HCT116 (cell line): ENCODE measurements at places on chromosomes 12 and 14. TPM values are rescaled to one million over a fixed set of nuclear protein-coding genes. Genes with fewer than 3 reads are reported as not detected.
A peak's percentile ranks its signal among the peaks of the same experiment; 100 is the strongest.

The FRMD6 gene
- total RNA-seq = 11.4 TPM

The MYH6 gene
- total RNA-seq = not detected

The ITPK1 gene
- 70.2 TPM for total RNA-seq

The RFX4 gene
- not detected for total RNA-seq

The MYO1H gene
- total RNA-seq = not detected

The BEGAIN gene
- total RNA-seq = 8.5 TPM

The FOXN4 gene
- total RNA-seq = 0.52 TPM

The CYP46A1 gene
- 0.76 TPM for total RNA-seq

The OR6C2 gene
- total RNA-seq = not detected

The KRT81 gene
- total RNA-seq = 0.84 TPM

The PTPN6 gene
- total RNA-seq = 47.7 TPM

DNA sequence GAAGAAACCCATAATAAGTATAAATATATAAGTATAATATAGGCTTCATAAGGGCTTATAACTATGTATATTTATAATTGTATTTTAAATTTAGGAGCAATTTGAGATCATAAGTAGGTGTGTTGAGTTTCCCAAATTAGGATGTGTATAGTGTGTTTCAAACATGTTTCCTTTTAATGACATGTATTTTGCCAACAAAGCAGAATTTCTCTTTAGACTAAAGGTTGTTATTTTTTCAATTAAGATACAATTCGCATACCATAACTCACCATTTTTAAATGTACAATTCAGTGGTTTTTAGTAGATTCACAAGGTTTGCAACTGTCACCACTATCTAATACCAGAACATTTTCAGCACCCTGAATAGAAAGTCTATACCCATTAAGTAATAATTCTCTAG, 7.7 kb upstream of the ARL1 start:
- DNase-seq = no peak
- no peaks in the 10 kb centered on the region for H3K36me3 ChIP-seq
- H3K4me1 ChIP-seq = peaks cover 9% of the 10 kb centered on the region
- no peak overlapping the region for H3K4me3 ChIP-seq
- no peaks in the 10 kb centered on the region for H3K27me3 ChIP-seq

DNA sequence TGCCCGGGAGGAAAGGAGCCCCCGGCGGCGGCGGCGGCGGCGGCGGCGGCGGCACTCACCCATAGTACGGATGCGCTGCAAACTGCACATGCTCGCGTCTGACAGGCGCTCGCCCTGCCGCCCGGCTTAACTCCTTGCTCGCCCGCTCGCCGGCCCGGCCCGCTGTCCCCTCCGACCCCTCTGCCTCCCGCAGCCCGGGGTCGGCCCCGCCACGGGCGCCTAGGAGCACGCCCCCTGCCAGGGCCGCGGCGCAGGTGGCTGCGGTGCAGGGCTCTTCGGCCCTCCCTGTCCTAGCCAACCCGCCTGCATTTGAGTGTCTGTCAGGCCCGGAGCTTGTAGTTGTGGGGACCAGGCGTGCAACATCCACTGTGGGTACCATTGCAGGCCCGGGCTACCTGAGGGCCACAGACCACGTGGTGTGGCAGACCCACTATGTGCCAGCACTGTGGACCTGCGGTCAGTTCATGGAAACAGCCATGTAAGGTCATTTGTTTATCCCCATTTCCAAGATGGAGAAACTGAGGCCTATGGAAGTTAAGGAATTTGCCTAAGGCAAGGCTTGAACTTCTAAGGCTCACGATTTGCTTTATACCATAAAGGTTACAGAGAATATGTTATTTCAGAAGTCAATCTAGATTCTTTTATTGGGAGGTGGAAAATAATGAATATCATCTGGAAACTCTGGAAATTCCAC, 17.6 kb upstream of the PLEKHH1 start:
- no peaks in the 10 kb centered on the region for H3K27me3 ChIP-seq
- H3K4me1 ChIP-seq = peaks cover 2% of the 10 kb centered on the region; the same call in 1 of the 2 replicates
- DNase-seq = no peak

GRCh38 chr12:89551747-89552146, 25.9 kb upstream of the POC1B start:
- peaks cover 5% of the 10 kb centered on the region; the same call in 1 of the 2 replicates for H3K4me1 ChIP-seq
- no peaks in the 10 kb centered on the region for H3K36me3 ChIP-seq

GRCh38 chr12:50073206-50073605, 11.9 kb upstream of the SMARCD1 start:
- no peak overlapping the region for H3K27ac ChIP-seq
- no peak overlapping the region for H3K4me3 ChIP-seq
- no peaks in the 10 kb centered on the region for H3K27me3 ChIP-seq
- DNase-seq = no peak
- H3K4me1 ChIP-seq = no peaks in the 10 kb centered on the region

GRCh38 chr14:91012045-91012444, 48.4 kb downstream of the RPS6KA5 start:
- no peaks in the 10 kb centered on the region for H3K27me3 ChIP-seq
- DNase-seq = no peak
- no peak overlapping the region for H3K4me3 ChIP-seq
- no peaks in the 10 kb centered on the region for H3K36me3 ChIP-seq
- no peak overlapping the region for H3K27ac ChIP-seq

DNA sequence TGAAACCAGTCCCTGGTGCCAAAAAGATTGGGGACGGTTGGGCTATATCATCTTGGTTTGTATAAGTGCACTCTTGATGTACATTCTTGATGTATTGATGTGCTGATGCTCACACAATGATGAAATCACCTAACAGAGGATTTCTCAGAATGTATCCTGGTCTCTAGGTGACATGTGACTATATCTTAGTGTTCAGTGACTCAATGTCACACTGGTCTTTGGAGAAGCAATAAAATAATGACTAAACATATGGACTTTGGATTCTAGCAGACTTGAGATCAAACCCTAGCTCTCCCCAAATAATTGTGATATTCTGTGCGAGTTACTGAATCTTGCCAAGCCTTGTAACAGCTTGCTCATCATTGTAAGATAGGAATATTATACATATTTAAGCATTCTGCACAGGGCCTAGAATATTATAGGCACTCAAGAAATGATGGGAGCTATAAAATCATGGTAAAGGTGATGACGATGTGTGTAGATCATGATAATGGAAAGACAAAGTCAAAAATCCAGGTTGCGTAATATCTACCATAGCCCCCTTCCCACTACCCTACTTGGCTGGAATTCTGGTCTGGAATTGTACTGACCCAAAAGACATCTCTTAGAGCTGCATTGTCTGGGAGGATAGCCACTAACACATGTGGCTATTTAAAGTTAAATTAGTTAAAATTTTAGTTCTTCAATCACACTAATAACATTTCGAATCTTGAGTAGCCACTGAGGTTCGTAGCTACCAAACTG, 117.6 kb upstream of the PWP1 start:
- DNase-seq = no peak
- H3K4me3 ChIP-seq = no peak overlapping the region
- H3K4me1 ChIP-seq = no peaks in the 10 kb centered on the region
- no peaks in the 10 kb centered on the region for H3K27me3 ChIP-seq
- no peaks in the 10 kb centered on the region for H3K36me3 ChIP-seq
- H3K27ac ChIP-seq = no peak overlapping the region

- H3K36me3 ChIP-seq = no peaks in the 10 kb centered on the region
- H3K27ac ChIP-seq = no peak overlapping the region
- H3K27me3 ChIP-seq = peaks cover 13% of the 10 kb centered on the region; the same call in 1 of the 2 replicates
- no peaks in the 10 kb centered on the region for H3K4me1 ChIP-seq
These were observed 186.2 kb downstream of the NRXN3 start for GRCh38 chr14:78356391-78356790.

DNA sequence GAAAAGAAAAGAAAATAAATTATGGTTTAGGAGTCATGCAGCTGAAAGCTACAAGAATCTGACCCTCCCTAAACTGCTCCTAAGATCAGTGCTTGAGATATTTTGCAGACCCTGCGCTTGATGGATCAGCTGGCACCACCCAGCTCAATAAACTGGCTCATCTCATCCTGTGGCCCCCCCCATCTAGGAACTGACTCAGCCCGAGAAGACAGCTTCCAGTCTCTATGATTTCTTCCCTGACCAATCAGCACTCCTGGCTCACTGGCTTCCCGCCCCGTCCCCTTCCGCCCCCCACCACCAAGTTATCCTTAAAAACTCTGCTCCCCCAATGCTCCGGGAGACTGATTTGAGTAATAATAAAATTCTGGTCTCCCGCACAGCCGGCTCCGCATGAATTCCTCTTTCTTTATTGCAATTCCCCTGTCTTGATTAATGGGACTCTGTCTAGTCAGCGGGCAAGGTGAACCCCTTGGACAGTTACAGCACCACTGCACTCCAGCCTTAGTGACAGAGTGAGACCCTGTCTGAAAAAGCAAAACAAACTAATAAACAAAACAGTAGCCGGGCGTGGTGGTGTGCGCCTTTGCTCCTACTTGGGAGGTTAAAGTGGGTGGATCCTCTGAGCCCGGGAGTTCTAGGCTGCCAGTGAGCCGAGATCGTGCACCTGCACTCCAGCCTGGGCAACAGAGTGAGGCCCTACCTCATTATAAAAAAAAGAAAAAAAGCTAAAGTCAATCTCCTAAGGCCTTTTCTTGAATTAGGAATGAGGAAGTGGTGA, 24.5 kb upstream of the SPTLC2 start:
- no peaks in the 10 kb centered on the region for H3K36me3 ChIP-seq
- H3K4me1 ChIP-seq = peaks cover 9% of the 10 kb centered on the region
- H3K27ac ChIP-seq = no peak overlapping the region

DNA sequence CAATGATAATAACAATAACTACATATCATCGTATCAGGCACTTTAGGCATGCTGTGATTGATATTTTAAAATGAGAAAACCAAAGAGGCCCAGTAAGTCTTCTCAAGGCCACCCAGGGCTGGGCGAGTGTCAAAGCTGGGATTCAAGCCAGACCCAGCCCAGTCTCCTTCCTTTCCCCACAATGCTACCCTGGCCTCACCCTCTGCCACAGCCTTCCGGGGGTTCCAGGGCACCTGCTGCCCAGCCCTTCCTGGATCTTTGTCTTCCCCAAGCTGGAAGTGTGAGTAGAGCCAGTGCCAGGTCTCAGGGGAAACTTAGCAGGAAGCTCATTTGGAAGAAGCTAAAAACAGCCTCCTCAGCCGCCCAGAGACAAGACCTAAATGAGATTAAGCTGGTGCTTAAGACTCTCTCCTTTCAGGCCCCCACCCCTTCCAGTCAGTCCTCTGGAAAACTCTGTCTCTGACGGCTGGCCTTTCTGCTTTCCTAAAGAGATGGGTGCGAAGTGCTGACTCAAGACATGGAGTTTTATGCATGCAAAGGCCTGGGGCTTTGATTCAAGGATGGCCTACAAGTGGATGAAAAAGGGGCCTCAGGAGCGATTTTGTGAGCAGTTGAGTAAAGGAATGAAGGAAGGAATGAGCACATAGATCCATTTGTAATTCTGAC, 184.2 kb downstream of the KCNA5 start:
- H3K4me3 ChIP-seq = no peak overlapping the region
- H3K27ac ChIP-seq = no peak overlapping the region
- DNase-seq = no peak

DNA sequence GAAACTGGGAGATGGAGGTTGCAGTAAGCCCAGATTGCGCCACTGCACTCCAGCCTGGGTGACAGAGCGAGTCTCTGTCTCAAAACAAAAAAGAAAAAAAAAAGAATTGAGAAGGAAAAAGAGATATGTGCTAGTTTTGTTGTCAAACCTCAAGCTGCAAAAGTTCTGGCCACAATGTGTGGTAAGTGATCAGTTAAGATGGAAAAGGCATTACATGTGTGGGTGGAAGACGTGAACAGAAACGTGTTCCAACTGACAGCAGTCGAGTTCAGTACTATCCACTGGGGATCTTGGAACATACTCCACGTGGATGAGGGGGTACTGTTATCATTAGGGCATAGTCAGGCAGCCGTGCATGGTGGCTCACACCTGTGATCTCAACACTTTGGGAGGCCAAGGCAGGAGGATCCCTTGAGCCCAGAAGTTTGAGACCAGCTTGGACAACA, 17.3 kb downstream of the GPR68 start:
- H3K27ac ChIP-seq = no peak overlapping the region
- peaks cover 11% of the 10 kb centered on the region; the same call in 1 of the 2 replicates for H3K4me1 ChIP-seq
- peaks cover 4% of the 10 kb centered on the region; the same call in 1 of the 2 replicates for H3K36me3 ChIP-seq
- no peaks in the 10 kb centered on the region for H3K27me3 ChIP-seq
- DNase-seq = no peak

GRCh38 chr14:90820958-90821357, 4.7 kb upstream of the TTC7B start:
- no peak overlapping the region for H3K27ac ChIP-seq
- H3K4me1 ChIP-seq = peaks cover 7% of the 10 kb centered on the region; the same call in 1 of the 2 replicates
- no peak for DNase-seq
- H3K4me3 ChIP-seq = no peak overlapping the region
- H3K36me3 ChIP-seq = no peaks in the 10 kb centered on the region

- H3K27ac ChIP-seq = no peak overlapping the region
- no peaks in the 10 kb centered on the region for H3K36me3 ChIP-seq
- H3K4me3 ChIP-seq = no peak overlapping the region
- no peaks in the 10 kb centered on the region for H3K4me1 ChIP-seq
- DNase-seq = no peak
- H3K27me3 ChIP-seq = no peaks in the 10 kb centered on the region
These were observed 349.7 kb downstream of the ALG10 start for GRCh38 chr12:34372003-34372402.

DNA sequence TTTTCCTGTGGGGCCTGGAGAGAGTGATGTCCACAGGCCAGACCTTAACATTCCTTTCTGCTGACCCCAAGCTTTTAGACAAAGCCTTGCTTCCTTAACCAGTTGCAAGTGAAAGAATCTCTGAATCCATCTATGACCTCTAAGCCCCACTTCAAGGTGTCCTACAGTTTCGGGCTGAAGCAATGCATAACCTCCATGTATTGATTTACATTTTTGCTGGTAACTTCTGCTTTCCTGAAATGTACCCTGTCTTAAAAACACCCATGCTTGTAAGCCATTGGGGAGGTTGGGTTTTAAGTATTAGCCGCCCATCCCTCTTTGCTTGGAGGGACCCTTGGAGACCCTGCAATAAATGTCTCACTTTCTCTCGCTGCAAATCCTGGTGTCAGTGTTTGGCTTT, 190.6 kb downstream of the VRK1 start:
- H3K27me3 ChIP-seq = no peaks in the 10 kb centered on the region
- no peaks in the 10 kb centered on the region for H3K4me1 ChIP-seq
- H3K27ac ChIP-seq = no peak overlapping the region

DNA sequence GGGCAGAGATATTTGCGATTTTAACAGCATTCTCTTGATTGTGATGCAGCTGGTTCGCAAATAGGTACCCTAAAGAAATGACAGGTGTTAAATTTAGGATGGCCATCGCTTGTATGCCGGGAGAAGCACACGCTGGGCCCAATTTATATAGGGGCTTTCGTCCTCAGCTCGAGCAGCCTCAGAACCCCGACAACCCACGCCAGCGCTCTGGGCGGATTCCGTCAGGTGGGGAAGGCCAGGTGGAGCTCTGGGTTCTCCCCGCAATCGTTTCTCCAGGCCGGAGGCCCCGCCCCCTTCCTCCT, 271 bp upstream of the PSEN1 start:
- no peaks in the 10 kb centered on the region for H3K36me3 ChIP-seq
- peak overlapping the region; percentile 80 for H3K4me3 ChIP-seq
- peak overlapping the region; percentile 72 for H3K27ac ChIP-seq
- no peak for DNase-seq
- H3K27me3 ChIP-seq = no peaks in the 10 kb centered on the region
- peaks cover 3% of the 10 kb centered on the region; the same call in 1 of the 2 replicates for H3K4me1 ChIP-seq

GRCh38 chr14:26595926-26596542, 1.8 kb downstream of the NOVA1 start:
- DNase-seq = no peak
- no peaks in the 10 kb centered on the region for H3K36me3 ChIP-seq
- H3K4me3 ChIP-seq = no peak overlapping the region

GRCh38 chr12:68919581-68920239, 13.3 kb downstream of the CPM start:
- H3K27ac ChIP-seq = no peak overlapping the region
- no peaks in the 10 kb centered on the region for H3K36me3 ChIP-seq
- no peak overlapping the region for H3K4me3 ChIP-seq
- no peaks in the 10 kb centered on the region for H3K4me1 ChIP-seq
- DNase-seq = no peak
- no peaks in the 10 kb centered on the region for H3K27me3 ChIP-seq
